ENCODE measurements at places on chromosomes 5 and 9.

- DNase-seq, result no peak
Observed at GRCh38 chr5:149310947-149311658, 34.2 kb upstream of the GRPEL2 start.

GRCh38 chr5:154858972-154859871, 795 bp downstream of the CNOT8 start:
- DNase-seq, result no peak

GRCh38 chr9:99822109-99822805, 572 bp downstream of the NR4A3 start:
- no peak for DNase-seq

DNA sequence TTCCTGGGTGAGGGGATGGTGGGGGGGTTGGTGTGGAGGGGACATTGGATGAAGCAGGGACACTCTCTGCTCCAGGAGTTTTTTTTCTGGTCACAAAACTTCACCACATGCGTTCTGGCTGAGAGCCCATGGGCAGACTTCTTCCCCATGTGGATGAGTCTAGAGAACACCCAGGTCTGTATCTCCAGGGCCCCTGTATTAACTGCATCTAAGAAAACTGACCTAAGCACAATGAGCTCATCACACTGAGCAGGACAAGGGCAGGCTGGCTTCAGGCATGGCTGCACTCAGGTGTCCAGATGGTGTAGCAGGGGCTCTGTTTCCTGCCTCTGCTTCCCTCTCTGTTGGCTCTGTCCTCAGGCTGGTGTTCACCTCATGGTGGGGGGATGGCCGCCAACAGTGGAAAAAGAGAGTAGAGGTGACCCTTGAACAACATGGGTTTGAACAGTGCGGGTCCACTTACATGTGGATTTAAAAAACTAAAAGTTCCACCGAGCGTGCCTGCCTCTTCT, 85.3 kb upstream of the STC2 start:
- DNase-seq, result no peak

GRCh38 chr5:138955671-138956295, 80.6 kb upstream of the LRRTM2 start:
- no peak for DNase-seq

DNA sequence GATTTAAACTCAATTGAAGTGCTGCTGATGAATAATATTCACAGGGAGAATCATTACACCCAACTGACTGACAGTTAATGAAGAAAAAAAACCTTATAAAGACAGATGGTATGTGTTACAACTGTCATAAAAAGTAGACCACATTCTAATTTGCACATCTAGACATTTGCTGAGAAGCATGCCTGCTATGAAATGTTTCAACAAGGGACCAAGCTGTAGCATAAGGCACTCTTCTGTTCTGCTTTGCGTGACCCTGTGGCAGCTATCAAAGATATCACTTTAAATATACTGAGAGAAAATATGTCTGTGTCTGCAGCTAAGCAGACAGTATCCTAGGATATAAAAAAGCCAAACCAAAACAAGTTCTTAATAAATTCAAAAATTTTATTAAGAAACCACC, 153.7 kb downstream of the TMEM232 start:
- no peak for DNase-seq

DNA sequence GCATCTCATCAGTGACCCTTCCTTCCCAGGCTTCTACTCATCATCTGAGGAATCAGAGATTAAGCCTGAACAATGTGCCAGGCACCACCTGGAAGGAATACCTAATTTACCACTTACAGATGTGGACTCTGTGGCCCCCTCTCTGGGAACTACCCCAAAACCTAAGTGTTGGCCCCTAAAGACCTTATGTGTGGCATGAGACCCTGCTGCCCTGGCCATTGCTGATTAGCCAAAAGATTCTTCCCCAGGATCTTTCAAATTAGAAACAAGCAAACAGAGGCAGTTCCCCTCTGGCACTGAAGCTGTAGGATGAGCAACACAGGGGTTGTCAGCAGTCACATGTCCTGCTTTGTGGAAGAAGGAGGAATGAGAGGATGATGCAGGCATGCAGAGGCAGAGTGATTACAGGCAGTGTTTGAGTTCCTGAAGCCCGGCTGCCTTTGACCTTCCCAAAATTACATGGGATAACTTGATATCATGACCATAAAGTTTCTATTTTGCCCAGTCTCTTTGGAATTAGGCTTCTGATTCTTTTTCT, 10.6 kb downstream of the SPINK4 start:
- no peak for DNase-seq

DNA sequence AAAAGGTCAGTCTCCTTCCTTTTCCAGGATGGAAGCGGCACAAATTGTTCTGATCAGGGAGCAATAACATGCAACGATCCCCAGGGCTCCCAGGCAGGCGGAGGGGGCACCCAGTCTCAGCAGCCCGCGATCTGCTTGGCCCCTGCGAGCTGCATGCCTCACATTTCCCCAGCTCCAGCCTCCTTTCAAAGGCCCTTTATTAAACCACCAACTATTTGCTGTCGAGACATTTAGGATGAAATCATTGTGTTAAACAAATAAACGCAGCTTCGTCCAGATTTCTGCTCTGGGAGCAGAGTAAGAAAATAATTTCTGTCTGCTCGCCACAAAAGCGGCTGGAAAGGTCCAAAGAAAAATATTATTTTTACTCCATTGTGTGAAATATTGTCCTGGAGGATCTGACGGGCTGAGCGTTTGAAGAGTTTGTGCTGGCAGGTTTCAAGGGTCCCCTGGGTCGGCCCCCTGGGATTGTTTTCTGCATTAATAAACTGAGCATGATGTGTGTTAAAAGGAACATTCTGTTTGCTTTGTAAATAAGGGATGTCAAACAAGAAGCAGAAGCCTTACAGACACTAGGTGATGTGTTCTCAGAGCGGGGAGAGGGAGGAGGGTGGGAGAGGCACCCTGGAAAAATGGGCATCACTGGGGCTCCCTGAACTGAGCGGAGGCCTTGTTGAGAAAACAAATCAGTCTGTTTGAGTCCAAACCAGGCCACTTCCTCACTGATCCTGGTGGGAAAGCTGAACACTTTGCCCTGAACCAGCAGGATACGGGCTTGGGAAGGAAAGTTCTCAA, 110.1 kb downstream of the FOXD1 start:
- no peak for DNase-seq

- no peak for DNase-seq
Observed at GRCh38 chr9:113463418-113464285, at the start of gene RGS3. Gene RGS3 (plus strand): TSS chr9:113463727. CDS start chr9:113463803, 76 bp downstream.

DNA sequence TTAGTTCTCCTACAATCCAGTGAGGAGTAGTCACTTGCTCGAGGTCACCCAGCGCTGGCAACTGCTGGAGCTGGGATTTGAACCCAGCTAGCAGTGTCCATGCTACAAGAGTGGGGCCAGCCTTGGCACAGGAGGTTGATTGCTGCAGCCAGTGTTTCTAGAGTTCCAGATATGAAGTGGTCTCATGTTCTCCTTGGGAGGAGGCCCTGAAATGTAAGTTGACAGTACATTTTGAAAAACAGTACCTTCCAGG, 802 bp downstream of the CCDC107 start:
- DNase-seq, result no peak

DNA sequence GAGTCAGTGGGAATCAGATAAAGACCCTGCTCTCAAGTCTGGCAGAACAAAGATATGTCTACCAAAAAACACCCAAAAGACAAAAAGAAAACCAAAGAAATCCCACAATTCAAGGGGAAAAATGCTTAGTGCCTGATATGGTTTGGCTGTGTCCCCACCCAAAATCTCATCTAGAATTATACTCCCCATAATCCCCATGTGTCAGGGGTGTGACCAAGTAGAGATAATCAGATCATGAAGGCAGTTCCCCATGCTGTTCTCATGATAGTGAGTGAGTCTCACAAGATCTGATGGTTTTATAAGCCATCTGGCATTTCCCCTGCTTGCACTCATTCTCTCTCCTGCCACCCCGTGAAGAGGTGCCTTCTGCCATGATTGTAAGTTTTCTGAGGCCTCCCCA, 13.4 kb downstream of the FBXO10 start:
- no peak for DNase-seq

- no peak for DNase-seq
Observed at GRCh38 chr9:16575986-16576245, 294.6 kb downstream of the BNC2 start.

DNA sequence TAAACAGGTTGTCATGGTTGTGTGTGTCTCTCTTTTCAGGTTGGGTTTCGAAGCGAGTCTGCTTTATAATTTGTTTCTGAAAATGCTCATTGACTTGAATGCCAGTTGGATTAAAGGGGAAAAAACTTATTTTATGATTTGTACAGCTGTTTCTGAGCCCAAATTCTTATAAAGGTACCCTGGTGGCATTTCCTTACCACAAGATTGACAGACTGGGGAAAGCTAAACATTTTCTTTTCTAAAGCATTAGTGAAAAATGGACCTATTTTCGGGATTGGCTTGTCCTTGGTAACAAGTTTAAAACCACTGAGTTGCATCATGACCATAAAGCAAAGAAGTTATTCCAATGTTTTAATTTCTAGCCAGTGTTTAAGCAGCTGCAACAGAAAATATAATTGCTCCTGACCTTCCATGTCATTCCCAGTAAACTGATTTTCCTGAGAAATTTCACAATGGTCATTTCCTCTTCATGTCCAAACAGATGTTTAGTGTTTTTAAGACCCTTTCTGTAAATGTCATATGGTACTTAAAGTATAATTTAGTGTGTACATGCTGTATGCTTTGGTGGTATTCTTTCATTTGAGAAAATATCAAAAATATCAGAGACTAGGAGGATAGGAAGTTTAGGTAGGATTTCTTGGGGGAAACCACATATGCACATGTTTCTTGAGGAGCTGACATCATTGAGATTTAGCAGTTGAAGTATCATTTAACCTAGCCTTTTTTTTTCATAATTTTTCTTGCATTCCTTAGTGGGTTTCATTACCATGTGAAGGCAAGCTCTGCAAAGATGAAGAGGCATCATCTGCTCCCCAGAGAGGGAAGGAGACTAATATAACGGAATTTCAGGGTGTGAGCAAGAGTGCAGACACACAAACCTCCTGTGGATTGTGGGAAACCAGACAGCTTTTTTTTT, 667.1 kb upstream of the RGMB start:
- DNase-seq, result no peak

GRCh38 chr5:1164696-1165630, 36.4 kb upstream of the SLC6A19 start:
- no peak for DNase-seq

- DNase-seq, result no peak
Observed at GRCh38 chr9:91157883-91158282, 203.8 kb downstream of the AUH start.

GRCh38 chr5:170882345-170882744, 20.5 kb downstream of the RANBP17 start:
- DNase-seq, result no peak

DNA sequence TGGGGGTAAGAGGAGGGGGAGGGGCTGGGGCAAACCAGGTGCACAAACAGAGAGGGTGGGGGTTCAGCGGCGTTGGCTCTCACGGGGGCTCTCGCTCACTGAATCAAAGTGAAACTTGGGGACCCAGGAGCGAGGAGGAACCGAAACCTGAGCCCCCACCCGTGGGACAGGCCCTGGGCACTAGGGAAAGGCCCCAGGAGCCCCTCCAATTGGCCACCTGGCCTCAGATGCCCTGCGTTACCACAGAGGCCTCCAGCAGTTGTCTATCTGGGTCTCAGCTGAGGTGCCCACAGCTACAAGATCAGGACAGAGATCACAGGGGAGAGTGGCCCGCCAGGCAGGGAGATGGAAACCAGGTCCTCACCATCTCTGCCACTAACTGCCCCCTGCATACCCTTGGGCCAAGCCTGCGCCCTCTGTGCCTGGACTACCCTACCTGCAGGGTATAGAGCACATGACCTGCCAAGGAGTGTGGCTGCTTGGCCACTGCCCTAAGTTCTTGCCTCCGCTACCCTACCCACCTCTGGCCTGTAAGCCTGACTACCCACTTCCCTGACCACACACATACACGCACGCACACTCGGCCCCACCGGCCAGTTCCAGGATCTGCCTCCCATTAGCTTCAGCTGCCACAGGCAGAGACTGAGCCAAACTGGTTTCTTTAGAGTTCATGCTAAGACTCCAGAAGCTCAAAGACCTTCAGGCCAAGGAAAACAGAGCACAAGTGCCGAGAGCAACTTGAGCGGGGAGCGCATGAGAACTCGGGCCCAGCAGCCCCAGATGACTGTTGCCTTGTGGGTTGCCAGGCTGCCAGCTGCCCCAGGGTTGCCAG, 39.9 kb downstream of the PAX5 start:
- DNase-seq, result no peak

DNA sequence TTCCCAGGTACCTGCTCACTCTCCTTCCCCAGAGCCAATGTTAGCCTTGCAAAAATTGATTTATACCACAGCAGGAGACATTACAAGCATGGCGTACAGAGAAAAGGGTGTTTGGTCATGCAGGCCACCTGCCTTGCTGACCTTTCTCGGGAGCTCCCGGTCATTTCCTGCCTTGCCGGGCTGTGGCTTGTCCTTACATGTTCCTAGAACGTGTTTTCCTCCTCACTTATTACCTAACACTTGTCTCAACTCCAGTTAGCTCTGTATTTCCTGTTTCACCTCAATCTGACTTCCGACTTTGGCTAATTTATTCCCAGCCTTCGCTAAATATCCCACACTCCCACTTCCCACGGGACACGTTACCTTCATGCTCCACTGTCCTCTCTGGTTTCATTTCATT, 282.5 kb downstream of the ICE1 start:
- DNase-seq, result no peak

DNA sequence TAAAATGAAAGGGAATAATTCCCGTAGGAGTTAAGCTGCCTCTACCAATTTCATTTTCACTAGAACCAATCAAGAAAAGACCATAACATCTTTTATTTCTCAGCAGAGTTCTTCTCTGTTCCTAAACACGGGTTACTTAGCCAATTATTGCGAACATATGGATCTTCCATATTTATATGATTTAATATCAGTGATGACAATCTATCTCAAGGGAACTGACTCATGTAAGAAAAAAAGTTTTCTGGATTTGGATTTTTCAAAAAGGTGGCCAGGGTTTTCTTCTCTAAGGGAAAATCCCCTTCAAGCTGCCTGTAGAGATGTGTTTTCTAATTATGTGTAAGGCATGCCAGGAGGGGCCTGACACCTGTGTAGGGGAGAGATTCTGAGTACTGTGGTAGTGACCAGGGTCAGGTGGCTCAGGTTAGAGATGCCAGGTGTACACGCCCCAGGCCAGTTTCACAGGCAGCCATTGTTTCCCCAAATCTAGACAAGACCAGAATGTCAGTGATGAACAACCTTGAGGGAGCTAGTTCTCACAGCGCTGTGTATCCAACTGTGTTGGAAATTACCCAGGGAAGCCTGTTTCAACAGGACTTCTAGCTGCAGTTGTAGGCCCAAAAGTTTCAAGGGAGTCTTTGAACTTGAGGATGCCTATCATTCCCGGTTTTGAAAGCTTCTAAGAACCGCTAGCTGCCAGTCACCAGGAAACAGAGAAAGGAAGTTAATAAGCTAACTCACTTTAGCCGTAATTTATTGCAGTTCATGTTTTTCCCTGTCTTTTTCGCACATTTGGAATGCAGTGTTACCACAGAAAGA, 572.5 kb upstream of the RGMB start:
- no peak for DNase-seq

DNA sequence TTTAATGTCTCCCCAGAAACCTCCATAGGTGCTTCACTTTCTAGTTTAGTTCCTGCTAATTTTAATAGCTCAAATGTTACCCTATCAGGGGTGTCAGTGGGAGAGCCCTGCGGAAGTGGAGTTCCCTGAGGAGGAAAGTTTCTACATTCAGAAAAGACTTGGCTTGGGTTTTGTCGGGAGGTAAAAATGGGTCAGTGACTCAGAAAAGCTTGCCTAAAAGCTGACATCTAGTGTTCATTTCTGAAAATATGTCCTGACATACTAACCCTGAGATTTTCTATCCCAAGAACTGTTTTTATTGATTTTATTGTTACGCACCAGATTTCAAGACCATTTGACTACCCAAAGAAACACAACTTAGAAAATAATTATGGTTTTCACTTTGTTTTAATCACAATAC, 40.9 kb upstream of the GLDC start:
- DNase-seq, result no peak

- no peak for DNase-seq
Observed at GRCh38 chr5:5658889-5659465, 236.5 kb downstream of the ICE1 start.

Data from activated naive CD8-positive, alpha-beta T cell treated with anti-CD3 and anti-CD28 coated beads, Interleukin-2, amount 50 U/mL, for 16 hours (primary cell).